ENCODE measurements at places on chromosomes 12 and 14.

GRCh38 chr12:39252628-39253027 is 190.3 kb downstream of the KIF21A start:
- no peak for DNase-seq

DNA sequence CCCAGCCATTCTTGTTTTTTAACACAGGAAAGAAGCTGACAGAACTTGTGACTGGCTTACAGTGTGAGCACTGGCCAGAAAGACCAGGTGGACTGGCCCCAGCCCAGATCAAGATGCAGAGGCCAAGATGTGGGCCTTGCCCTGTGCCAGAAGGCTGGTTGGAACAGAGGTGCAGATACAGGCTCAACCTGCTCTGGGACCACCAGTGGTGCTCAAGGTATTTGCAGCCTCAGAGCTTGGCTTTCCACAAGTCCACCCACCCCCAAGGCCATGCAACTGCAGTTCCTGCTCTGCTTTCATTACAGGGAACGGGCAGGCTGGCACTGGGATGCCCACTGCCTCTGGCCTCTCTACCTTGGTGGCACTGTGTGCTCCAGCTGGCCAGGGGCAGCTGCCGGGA is 23.3 kb downstream of the ZFC3H1 start:
- no peak for DNase-seq

DNA sequence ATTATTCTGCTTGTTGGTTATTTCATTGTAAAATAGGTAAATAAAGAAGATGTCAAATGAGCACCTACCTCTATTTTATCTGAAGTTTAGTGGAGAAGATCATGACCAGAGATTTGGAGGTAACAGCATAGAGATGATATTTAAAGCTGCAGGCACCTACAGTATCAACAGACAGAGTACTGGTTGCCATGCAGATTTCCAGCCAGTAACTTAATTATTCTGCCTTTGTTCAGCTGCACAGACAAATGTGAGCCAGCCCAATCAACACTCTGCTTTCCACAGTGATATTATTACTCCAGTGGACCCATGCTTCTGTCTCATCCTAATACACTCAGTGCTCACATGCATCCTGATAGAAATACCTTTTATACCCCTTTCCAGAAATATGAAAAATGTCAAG is 348.5 kb upstream of the RGS6 start:
- no peak for DNase-seq

GRCh38 chr12:58893495-58893894 is 26.8 kb downstream of the LRIG3 start:
- DNase-seq = no peak

- no peak for DNase-seq
Observed at GRCh38 chr14:104423701-104424405, 155.7 kb upstream of the C14orf180 start.

GRCh38 chr12:110555577-110556406 is 27.3 kb downstream of the PPTC7 start:
- DNase-seq = no peak

DNA sequence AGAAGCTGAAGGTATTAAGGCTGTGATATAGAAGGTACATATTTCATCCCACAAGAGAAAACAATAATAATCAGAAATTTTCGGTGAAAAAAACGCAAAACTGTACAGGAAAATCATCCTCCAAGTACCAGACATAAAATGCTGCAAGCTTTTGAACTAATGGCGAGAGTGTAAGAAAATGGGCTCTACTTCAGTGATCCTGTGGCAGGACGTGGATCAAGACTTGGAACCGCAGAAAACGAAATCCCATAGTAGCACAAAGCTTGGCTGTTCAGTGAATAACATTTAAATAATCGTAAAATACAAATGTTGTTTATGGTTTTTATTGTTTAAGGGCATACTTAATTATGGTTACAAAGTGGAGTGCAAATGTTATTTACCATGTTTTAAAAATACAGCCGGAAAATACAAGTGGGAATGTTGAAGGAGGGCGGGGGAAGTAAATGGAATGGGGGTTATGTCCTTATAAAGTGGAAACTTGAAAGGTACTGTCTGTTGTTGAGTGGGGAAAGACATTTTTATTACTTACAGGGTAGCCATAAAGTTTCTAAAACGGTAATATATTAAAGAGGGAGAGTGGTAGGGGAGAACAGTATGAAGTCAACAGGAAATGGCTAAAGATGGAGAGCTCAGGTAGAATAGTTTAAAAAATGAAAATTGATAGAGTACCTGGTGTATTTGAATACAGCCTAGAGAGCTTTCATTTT is 1.1 kb downstream of the SMIM10L1 start:
- DNase-seq = no peak

DNA sequence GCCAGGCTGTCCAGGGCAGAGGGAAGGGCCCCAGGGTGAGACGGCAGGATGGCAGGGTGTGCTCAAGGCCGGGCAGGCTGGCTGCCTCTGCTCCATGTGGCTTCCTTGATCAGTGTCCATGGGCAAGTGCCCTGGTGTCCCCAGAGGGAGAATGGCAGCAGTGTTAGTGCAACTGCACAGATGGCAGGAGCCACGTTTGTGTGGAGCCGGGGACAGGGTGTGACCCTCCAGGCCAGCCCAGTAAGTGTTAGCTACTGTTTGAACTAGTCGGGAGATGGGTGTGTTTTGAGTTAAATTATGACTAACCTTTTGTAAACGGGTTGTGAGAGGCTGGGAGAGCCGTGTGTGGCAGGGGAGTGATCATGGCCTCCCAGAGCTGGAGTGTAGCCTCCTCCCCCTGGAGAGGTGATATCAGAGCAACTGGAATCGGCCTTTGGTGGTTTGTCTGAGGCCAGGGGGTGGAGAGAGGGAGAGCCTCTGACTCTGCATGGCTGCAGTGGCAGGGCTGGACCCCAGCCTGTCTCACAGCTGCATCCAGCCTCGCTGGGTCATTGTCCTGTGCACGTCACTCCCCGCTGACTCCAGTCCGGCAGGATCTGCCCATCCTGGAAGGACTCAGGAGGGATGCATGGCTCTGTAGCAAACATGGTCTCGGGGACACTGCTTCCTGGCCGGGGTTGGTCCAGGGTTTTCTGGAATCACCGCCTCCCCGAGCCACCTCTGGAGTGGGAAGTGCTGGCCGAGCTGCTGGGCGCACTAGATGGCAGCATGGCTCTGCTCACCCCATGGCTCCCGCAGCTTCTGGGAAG is 27.8 kb downstream of the AACS start:
- DNase-seq = no peak

DNA sequence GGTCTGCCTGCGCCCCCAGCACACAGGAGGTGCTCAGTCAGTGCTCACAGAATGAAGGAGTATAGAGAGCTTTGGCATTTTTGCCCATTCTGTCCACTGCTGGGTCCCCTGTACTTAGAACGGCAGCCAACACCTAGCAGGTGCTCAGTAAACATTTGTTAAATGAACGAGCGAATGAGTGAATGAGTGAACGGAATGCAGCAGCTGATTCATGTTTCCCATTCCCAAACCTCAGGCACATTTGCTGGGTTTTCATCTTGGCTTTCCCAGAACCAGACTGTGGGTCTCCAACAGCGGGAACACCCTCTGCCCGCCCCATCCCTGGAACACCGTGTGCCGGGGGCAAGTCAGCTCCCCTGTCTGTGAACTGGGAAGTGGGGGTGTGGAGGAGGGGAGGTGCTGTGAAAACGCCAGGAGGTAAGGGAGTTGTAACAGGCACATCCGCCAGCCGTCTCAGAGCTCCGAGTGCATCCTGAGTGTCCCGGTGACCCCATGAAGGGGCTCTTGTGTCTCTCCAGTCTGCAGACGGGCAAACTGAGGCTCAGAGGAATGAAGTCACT is 47.3 kb downstream of the SCARB1 start:
- DNase-seq = no peak

DNA sequence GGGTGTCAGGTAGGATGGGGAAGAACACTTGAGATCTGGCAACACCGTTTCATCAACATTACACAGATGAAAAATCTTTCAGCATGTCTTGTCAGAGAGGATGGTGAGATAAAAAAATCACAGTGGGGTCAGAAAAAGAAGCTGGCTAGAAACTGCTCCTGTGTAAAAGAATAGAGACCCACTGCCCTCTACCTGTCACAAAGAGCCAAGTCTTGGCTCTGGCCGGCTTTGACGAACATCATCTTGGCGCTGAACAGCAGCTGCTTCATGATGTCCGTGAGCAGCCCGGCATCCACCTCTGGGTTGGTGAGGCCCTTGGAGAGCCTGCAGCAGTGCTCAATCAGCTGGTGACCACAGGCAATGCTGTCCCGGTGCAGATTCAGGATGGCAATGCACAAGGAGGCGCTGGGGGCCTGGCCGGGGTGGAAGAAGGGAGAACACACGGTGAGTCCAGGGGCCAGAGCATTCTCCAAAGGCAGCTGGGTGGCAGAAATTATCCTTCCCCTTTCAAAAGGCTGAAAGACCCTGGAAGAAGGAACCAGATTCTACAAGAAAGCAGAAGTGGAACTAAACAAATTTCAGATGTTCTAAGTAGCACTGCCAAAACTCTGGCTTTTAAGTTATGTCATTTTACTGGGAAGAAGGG is 50.2 kb downstream of the ZFYVE26 start:
- no peak for DNase-seq

- DNase-seq = no peak
Observed at GRCh38 chr12:69330475-69331473, 17.4 kb upstream of the LYZ start.

DNA sequence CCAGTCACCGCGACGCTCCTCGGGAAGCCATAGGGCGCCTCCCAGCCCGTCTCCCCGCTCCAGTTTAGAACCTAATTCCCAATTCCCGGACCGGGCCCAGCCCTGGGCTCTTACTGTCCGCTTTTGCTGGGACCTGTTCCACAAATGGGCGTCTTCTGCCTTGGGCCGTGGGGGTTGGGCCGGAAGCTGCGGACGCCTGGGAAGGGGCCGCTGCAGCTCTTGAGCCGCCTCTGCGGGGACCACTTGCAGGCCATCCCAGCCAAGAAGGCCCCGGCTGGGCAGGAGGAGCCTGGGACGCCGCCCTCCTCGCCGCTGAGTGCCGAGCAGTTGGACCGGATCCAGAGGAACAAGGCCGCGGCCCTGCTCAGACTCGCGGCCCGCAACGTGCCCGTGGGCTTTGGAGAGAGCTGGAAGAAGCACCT is 797 bp downstream of the UNG start:
- no peak for DNase-seq

DNA sequence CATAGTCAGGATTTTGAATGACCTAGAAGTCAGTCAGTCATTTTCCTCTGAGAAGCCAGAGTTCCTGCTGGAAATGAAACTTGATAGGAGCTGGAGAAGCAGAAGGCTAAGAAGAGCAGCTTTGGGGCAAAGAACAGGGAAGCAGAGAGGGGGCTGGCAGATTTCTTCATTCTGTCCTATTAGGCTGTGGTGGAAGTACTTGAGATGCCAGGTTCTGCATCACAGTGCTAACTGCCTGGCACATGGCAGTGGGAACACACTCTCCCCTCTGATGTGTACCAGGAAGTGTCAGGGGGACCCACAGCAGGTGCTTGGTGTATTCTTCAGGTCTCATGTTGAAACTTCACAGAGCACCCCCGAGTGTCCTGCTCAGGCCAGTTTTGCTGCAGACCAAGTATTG is 61.0 kb downstream of the SUSD6 start:
- DNase-seq = no peak
